ENCODE measurements at places on chromosomes 6 and 20. TPM values are rescaled to one million over a fixed set of nuclear protein-coding genes. Genes with fewer than 3 reads are reported as not detected.

KCNK15 gene
- 3.0 TPM for total RNA-seq

CST2 gene
- total RNA-seq, result not detected

XKR7 gene
- total RNA-seq, result not detected

DNA sequence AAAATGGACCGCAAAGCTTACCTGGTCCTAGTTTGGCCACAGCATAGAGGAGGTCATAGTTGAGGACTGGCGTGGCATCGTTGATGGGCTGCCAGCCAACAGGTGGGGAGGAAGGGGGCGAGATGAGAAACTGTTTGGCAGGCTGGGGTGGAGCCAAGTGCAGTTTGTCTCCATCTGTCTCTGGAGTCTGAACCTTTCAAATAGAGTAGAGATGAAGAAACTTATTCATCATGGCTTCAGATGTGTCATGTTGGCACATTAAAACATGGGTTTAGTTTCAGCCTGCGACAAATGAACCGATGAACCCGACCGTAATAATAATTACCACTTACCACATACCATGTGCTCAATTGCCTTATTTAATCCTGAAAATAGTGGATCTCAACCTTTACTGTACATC, 75.9 kb upstream of the ENPP5 start:
- H3K27ac ChIP-seq, result no peak overlapping the region
- peaks cover 86% of the 10 kb centered on the region for H3K27me3 ChIP-seq
- DNase-seq, result no peak
- no peaks in the 10 kb centered on the region for H3K4me1 ChIP-seq

- H3K27me3 ChIP-seq, result no peaks in the 10 kb centered on the region
- H3K27ac ChIP-seq, result no peak overlapping the region
- no peak overlapping the region for H3K4me3 ChIP-seq
- H3K36me3 ChIP-seq, result no peaks in the 10 kb centered on the region
These were observed 29.2 kb downstream of the MAK start for GRCh38 chr6:10809098-10809497.

DNA sequence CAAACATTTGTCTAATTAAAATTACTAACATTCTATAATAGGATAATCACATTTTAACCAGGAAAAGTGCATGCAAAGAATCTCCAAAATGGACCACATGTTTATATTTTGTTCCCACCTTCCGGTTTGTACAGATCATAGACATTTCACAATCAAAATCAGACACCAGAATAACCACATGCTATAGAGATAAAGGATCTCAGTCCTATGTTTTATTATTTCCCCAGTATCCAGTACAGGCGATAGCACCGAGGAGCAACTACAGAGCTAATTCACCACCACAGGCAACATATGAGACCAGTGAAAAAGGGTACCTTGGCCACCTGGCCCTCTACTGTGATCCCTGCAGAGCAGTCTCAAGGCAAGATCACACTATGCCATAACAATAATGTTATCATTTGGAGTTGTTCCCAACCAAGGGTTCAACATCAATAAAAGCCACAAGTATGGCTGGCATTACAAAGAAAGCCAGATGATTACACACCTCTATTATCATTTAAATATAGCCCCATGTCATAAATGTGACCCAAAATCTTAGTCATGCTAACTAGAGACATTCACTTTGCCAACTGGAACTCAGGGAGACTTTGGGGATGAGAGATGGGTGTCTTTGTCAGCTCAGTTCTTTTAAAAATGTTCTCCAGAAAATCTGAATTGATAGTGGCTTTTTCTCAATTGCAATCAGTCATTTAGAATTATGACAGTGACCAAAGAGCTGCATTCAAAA, 46.7 kb downstream of the RALGAPA2 start:
- H3K4me1 ChIP-seq, result no peaks in the 10 kb centered on the region
- no peaks in the 10 kb centered on the region for H3K27me3 ChIP-seq
- H3K36me3 ChIP-seq, result no peaks in the 10 kb centered on the region
- H3K4me3 ChIP-seq, result no peak overlapping the region
- no peak for DNase-seq
- H3K27ac ChIP-seq, result no peak overlapping the region

DNA sequence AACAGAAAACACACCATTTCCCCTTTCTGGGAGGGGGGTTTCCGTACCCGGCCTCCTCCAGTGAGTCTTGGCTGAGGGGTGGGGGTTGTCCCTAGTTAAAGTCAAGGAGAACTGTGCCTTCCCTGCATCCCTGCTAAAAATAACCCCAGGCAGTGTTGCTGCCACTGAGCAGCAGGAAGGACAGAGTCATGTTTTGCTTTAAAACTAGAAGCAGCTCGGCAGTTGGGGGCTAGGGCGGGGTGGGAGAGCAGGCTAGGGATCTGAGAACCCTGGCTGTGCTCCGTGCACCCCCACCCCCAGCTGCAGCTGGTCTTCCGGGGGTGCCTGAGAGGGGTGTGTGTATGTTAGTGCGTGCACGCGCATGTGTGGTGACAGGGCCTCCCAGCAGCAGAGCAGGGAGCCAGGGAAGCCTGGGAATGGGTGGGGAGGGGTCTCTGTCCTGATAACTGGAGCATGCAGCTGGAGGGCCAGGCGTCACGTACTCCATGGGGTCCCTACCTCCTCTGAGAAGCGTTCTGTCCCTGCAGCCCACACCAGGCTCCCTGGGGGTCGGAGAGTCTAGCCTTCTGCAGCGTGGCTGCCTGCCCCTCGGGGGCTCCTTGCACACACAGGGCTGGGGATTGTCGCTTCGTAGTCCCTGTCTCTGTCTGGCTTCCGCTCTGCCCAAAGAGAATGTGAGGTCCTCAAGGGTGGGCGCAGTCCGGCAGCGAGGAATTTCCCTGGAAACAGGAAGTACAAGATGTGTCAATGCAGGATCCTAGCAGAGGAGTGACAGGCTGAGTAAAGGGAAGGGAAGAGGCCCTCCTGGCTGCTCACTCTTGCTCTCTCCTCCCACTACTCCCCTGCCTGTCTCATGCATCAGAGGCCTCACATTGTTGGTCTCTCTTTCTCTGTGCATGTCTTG, 16.8 kb upstream of the ARMC12 start:
- H3K4me3 ChIP-seq, result no peak overlapping the region
- H3K27me3 ChIP-seq, result no peaks in the 10 kb centered on the region
- H3K27ac ChIP-seq, result no peak overlapping the region

DNA sequence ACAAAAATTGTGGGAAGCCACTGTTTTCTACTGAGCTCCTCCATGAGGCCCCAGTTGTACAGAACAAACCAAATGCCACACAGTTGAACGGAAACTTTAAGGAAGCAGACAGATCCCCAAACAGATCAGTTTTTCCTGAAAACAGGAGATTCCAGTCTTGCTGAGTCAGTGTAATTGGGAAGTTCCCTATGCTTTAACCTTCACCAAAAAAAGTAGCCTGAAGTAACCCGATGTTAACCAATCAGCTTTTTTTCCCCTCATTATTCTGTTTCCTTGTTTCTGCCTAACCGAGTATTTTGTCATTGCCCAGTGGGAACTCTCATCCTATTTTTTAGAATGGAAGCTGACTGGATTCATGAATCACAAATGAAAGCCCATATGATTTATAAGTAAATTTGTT, 36.7 kb downstream of the MARCKS start:
- no peaks in the 10 kb centered on the region for H3K27me3 ChIP-seq
- no peak overlapping the region for H3K27ac ChIP-seq
- no peak overlapping the region for H3K4me3 ChIP-seq
- DNase-seq, result no peak

All from PC-3 (cell line).